Stimulated activated CD8-positive, alpha-beta memory T cell treated with anti-CD3 and anti-CD28 coated beads, Interleukin-2, amount 100 ng/mL, for 48 hours (primary cell): ENCODE measurements at places on chromosomes 5 and 9.

GRCh38 chr5:72244862-72245371 lies 75.1 kb downstream of the MRPS27 start:
- DNase-seq: no peak

DNA sequence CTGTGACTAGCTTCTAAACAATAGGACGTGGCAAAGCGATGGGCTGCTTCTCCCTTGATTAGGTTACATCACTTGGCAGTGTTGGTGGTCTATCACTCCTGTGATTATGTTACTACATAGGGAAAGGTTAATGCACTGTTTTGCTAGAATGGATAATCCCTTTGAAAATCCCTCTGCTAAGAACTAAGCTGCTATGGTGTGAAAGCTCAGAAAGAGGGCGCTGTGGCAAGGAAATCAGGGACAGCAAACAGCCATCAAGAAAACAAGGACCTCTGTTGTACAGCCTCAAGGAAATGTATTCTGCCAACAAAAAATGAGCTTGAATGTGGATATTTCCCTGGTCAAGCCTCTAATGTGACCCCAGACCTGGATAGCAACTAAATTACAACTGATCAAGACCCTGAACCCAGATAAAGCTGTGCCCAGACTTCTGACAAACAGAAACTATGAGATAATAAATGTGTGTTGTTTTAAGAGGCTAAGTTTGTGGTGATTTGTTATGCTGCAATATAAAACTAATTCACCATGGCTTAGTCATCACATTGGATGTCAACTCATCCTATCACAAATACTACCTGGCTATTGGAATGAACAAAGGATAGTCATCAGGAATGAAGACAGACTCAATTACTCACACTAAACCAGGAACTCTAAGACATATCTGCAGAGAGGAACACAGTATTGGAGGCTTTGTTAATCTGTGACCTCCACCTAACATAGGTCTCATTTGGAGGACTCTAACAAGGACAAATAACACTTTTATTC lies 1215.9 kb downstream of the EFNA5 start:
- DNase-seq: no peak

DNA sequence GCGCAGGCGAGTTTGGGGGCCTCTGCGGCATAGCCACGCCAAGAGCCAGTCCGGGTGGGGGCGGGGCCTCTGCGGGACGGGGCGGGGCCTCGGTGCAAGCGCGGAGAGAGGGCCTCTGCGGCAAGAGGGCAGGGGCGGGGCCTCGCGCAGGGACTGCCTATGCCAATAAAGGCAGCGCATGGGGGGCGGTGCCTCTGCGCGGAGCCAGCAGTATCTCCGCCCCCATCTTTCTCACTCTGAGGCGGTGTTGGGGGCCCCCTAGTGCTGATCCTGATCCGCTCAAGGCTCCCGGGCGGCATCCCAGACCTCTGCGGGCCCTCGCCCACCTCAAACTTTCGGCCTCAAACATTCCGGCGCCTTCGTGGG lies 9.2 kb upstream of the GPRIN1 start:
- DNase-seq: peak; percentile 85

DNA sequence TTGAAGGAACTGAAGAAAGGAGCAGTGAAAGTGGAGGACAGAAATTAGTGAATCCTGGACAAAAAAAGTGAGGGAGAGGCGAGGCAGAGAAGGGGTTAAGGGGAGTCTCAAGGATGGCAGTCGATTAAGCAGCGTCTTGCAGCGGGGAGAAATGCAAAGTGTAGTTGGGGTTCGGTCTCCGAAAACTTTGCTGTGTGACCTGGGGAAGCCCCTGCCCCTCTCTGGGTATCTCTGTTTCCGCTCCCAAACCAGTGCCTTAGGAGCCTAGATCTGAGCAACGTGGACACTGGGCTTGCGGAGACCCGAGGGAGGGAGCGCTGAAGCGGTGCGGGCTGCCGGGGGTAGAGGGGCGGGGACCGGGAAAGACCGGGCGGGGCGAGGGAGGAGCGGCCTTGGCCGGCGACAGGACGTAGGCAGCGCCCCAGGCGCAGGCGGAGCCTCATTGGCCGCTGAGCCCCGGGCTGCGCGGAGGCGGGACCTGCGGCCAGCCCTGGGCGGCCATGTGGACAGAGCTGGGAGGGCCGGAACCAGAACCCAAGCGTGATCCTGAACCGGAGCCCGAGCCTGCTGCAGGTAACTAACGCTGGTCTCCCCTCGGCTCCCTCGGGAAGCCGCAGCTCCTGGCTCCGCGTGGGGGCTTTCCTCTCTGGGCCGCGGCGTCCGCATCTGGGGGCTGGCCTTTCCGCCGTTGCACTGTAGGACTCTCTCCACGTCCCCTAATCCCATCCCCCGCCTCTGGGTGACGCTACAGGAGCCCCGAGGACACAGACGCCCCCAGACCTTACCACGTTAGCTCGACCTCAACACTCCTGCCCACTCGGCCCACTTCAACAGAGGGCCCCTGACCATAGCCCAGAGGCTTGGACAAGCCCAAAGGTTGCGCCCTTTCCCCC lies at the start of gene ALDH1B1:
Gene ALDH1B1, plus strand, starts transcription at position 468 of the 893 bp plus-strand sequence. CDS start 3,047 bp downstream, outside the sequence.
- DNase-seq: peak; percentile 65

- no peak for DNase-seq
Measured at GRCh38 chr5:42499016-42499415, 75.8 kb downstream of the GHR start.

DNA sequence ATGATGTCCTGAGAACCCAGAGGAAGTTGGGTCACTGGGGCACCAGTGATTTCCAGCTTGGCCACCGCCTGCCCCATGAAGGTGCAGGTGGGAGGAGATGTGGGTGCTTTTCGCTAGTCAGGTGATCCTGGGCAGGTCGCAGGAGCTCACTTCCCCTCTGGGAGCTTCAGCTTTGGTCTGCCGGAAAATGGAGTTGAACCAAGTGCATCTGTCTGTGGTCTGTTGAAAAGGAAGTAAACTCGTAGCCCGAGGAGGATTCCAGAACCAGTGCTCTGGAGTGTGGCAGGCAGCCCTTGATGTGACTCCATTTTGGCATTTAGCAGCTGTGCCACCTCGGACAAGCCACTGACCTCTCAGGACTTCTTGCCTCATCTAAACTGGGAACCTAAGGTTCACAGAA lies 81.8 kb upstream of the HRH2 start:
- no peak for DNase-seq

DNA sequence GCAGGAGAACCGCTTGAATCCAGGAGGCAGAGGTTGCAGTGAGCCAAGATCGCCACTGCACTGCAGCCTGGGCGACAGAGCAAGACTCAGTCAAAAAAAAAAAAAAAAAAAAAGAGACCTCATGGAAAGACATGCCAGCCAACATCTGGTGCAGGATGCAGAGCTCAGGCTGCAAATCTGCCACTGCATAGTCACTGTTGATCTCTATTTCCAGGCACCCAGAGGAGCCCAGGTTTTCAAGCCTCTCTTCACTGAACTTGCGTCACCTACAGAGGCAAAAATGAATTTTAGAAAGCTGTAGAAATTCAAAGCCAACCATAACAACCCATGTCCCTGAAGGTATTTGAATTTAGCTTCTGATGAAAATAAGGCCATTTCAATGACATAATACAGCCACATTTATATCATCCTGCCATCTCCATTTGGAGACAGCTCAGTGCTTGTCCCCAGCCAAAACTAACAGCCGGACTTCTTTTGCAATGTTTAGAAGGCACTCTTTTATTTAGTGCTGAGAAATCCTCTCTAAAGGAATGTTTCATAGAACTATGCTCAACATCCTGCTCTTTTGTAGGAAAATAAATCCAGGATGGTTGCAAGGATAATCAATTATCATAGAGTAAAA lies 113.3 kb downstream of the SNX18 start:
- DNase-seq: no peak

GRCh38 chr5:80592105-80592504 lies 22.0 kb upstream of the ANKRD34B start:
- no peak for DNase-seq
